ENCODE measurements at places on chromosomes 6 and 20. TPM values are rescaled to one million over a fixed set of nuclear protein-coding genes. Genes with fewer than 3 reads are reported as not detected.

DNA sequence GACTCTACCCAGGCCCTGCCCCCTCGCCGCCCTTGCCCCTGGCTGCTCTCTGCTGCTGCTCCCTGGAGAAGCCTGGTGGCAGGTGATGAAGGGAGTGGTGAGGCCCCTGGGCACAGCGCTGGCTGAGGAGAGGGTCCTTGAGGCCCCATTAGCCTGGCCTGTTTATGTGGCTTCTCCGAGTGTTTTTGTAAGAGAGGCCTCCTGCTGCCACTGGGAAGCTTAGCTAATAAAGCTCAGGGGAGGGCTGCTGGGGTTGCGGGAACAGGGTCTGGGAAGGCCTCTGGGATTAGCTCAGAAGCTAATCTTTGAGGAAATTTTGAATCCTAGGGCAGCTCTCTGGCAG, 15.5 kb downstream of the EBF4 start:
- no peak for DNase-seq

DNA sequence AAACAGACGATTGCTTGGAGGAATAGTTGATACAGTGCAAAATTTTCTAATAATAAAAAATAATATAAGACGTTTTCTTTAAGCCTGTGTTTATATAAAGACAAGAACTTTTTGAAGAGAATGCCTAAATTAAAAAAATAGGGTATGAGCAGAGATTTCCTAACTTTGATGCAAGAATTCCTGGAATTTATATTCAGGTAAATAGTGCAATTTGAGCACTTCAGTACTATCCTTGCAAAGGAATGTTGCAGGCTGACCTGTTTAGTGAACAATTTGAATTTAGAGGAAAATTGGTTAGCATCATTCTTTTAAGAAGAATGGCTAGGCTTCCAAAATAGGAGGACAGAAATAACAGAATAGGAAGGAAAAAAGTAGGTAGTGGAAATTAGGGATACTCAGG, 1172.3 kb downstream of the HACE1 start:
- no peak for DNase-seq

DNA sequence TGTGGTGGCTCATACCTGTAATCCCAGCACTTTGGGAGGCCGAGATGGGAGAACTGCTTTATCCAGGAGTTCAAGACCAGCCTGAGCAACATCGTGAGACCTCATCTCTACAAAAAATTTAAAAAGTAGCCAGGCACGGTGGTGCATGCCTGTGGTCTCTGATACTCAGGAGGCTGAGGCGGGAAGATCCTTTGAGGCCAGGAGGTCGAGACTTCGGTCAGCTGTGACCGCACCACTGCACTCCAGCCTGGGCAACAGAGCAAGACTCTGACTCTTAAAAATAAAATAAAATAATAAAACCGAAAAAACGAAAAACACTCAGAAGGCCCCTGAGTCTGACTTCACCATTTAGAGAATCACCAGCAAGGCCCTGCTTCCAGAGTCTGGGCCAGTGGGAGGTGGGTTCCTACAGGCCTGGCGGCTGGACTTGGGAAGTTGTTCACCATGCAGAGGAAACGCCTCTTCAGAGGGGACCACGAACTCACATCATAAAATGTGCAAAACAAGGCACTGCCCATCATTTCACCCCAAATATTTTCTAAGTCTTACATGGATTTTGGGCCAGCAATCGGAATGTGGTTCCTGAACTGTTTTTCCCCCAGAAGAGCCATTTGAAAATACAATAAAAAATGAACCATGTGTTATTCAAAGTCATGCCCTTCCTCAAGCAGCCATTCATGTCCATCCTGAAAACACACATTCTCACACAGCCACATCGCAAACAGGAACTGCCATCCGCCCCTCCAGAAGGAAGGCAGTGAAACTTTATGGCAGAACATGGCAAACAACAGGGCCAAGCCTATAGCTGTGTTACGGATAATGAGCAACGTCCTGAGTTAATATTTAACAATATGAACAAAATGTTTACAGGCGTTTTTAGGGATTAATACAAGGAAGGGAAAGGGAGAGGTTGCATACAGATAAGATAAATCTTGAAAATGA, 57.8 kb downstream of the SLC22A23 start:
- DNase-seq: no peak

ESR1 gene
- total RNA-seq: 2.2 TPM

- no peak for DNase-seq
Observed at GRCh38 chr6:112010328-112010727, 43.6 kb upstream of the CCN6 start.

DNA sequence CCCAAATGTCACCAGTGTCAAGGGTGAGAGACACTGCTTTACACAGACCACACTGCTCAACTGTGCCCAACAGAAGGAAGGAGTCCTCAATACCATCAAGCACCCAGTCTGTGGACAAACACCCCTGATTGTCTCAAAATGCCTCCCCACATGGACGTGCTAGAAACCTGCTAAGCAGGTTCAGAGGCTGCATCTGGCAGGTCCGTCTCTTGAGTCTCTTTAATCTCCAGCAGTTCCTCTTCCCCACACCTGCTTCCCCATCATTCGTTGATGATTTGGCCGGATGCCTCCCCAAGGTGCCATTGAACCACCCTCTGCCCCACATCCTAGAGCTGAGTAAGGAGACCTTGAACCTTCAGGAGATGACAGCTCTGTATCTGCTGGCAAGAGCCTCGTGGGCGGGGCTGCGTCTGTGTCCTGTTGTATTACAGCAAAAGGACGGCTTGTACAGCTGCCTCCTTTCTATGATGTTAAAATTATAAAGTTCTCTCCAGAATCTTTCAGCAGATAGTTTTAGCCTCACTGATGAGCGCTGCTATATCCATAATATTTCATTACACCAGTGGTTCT, 179.2 kb downstream of the PREX1 start:
- DNase-seq: no peak

DNA sequence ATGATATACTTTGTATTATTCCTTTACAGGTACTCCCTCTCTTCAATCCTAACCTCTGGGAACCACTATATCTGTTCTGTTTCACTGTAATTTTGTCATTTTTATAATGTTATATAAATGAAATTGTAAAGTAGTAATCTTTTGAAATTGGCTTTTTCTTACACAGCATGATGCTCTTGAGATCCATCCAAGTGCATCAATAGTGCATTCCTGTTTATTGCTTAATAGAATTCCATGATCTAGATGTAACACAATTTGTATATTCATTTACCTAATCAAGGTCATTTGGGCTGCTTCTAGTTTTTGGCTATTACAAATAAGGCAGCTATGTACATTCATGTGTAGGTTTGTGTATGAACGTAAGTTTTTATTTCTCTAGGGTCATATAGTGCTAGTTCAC, 174.6 kb downstream of the KHDC1L start:
- DNase-seq: no peak

APOM gene
- total RNA-seq: 1.2 TPM

DNA sequence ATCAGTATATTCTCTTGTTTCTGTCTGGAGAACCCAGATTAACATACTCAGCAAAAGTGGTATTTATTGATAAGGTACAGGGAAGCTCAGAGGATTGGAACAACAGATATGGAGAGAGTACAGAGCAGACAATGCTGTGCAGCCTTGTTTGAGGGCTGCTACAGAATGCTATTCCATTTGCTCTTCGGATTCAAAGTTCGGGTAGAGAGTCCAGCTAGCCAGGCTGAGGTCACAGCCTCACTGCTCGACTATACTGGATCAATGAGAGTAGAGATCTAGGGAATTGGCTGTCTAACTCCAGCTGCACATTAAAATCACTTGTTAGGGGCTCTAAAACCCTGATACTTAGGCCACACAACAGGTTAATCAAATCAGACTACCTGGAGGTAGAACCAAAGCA, 200.1 kb upstream of the BTBD3 start:
- DNase-seq: no peak

SFTA2 gene
- not detected for total RNA-seq

- peak; percentile 15 for DNase-seq
Observed at GRCh38 chr20:10427060-10427692, 6.8 kb downstream of the MKKS start.
